ENCODE measurements at places on chromosomes 2 and 18.

GRCh38 chr2:239363946-239364637 lies 36.7 kb downstream of the HDAC4 start:
- no peak for DNase-seq

DNA sequence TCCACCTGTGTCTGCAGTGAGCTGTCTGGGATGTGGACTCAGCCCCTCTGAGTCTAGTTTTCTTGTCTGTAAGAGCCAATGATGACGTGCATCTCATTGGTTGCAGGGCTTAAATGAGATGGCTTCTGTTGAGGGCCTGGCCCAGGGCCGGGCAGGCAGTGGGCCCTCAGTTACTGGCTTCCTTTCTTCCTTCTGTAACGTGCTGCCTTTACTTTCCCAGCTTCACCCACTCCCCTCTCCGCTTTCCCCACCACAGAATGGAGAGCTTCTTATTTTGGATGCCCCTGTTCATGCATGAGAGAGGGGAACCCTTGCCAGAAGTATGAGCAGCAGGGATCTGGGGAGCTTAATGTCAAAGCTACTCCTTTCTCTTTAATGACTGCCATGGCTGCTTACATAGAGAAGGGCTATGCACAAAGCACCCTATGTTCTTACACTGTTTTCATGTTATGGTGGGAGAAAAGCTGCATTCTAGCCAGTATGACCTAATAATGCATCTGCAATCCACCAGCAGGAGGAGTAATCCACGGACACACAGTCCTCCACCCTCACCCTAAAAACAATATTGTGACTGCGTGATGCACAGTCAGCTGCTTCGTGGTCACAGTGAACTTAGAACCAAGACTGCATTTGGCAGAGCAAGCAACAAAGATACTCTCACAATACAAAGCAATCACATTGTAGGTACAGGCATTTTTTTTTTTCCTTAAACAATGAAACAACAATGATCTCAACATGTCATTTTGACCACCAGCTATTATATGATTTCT lies 37.2 kb downstream of the CREG2 start:
- DNase-seq = peak; percentile 55

DNA sequence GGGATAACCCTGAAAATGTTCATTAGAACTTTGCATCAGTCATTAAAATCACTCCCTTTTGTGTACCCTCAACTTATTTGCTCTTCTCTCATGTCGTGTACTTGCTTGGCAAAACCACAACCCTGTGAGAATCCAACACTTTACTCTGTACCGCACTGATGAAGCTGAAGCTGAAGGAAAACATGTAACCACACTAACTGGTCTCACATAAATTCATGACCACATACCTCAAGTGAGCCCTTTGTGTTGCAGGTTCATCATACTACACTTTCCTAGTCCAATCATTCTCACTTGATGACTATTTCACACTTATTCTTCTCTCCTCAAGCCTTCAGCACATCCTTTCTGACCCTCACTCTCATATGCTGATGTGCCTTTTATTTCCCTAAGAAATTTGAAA lies 175.4 kb downstream of the DPP4 start:
- DNase-seq = no peak

DNA sequence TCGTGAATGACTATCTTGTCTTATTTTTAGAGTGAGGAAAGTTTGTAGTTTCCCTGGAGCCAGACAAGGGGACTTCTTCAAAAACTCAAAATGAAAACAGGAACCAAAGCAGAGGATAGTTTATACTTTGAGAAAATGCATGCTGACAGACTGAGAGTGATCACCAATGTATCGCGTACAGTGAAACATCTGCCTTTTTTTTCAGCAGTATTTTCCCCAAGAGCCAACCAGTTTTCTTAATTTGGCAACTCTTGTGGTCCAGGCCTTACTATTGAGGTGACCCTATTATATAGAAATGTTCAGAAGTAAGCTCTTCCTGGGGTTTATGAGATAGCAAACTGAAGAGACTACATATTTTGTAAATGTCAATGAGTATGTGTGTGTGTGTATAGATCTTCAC lies 153.7 kb upstream of the VRK2 start:
- no peak for DNase-seq

DNA sequence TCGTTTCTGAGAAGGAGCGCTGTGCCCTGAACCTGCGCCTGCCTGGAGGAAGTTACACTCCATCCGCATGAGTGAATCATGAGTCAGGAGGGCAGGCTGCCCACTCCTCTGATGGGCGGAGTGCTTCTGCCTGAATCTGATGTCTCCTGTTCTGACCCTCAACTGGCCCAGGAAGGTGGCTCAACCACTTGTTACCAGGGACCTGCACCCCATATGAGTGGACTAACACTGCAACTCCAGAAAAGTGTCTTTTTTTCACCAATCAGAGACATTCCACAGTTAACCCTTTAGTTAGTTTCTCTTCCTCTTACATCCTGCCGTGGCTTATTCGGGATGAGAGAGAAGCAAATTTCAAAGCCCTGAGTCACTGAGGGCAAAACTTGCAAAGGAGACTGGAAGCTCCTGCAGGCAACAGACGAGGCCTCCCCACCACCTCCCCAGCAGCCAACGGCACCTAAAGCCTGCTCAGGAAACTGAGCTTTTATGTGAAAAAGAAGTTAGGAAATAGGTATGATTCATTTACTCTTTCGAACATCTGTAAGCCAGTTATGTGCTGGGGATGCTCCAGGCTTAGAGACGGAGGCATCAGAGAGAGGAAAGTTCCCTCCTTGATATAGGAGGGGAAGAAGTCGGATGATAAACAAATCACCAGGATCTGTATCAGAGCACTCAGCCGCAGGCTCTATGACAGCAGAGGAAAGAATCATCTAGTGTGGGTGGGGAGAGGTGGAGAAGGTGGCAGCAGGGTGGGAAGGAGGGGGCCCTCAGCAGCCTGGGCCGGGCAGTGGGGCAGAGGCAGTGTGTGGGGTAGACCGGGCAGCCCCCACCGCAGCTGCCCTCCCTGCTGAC lies 30.9 kb downstream of the MBP start:
- DNase-seq = no peak

DNA sequence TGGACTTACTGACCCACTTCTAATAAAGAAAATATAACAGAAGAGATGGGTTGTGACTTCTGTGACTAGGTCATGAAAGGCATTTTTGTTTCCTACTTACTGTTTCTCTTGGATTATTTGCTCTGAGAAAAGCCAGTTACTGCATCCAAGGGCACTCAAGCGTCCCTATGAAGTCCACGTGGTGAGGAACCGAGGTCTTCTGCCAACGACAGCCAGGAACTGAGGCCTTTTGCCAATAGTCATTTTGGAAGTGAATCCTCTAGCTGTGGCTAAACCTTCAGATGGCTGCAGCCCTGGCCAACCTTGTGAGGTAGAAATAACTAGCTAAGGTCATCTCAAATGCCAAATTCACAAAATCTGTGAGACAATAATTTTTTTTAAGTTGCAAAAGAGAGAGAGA lies 449.8 kb upstream of the RGPD4 start:
- DNase-seq = no peak

DNA sequence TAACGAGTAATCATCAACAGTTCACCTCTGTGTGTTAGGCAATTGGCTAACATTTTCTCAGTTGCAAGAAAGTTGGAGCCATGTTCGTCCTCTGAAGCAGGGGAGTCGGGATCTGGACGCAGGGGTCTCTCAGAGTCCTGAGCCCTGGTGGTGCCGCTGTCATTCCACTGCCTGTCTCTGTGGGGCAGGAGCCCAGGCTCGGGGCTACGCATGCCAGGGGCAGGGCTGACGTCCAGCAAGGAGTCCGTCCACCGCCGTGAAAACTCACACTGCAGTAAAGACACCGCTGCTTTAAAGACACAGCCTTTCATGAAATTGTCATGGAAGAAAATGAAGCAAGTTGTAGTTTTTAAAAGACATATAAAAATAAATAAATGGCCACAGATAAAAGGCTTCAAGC lies 571.1 kb upstream of the SOX11 start:
- DNase-seq = no peak

GRCh38 chr2:218927876-218928275 lies 31.6 kb upstream of the CDK5R2 start:
- no peak for DNase-seq

DNA sequence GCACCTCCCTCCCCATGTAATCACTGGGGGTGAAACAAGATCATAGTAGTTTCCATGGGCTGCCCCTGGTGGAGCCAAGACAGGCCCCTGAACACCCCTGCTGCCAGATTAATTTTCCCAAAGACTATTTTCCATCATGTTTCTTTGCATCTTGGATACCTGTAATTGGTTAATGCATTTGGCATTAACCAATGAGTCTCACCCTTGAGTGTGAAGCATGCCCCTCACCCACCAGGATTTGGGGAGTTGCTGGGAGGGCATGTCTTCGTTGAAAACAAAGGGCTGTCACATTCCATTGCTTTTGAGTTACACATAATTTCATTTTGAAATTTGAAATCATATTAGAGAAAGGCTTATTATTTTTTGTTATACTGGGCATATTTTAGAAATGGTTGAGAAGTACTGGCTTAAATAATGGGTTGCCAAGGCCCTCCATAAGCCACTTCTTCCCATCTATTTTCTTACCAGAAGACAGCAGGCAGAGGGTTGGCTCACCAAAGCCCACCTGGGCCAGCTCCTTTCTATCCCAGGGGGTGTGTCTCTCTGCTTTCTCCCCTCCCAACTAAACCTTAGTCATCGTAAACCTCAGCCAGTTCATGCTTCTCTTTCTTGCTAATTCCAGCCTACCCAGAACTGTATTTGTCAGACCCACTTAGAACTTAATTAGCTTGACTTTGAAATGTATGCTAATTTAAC lies 51.8 kb downstream of the ATIC start:
- DNase-seq = no peak

All from MM.1S (cell line).